ENCODE measurements at places on chromosomes 4 and X.

DNA sequence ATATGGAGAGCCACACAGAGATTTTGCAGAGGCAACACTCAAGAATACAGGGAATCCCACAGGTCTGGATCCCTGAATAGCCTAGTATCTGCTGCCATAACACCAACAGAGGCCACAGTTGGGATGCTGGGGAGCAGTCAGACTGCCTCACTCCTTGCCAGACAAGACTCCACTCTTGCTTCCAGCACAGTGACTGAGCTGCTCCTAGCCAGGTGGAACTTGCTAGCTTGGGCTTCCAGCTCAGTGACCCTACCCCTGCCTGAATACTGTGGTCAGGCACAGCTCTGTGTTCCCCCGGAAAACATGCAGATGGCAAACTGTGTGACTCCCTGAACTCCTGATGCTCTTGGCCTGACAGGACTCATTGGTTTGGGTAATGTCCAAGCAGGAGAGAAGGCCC lies 251.8 kb downstream of the KCTD8 start:
- DNase-seq: no peak

DNA sequence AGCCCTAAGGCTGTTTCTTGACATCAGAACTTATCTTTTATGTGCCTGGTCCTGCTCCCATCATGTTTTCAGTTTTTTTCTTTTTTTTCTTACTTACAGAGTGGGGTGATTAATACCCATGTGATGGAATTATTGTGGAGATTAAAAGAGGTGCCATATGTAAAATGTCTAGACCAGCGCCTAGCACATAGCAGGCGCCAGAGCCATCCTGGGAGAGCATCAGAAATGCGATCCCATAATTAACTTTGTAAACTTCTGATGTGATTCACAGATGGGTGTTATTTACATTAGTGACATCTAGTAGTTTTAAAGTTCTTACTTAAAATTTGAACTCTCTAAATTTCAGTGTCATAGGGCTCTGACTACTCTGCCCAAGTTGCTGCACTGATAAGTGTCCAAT lies 66.2 kb upstream of the PGRMC2 start:
- DNase-seq: no peak

GRCh38 chr4:82551734-82552133 lies 10.1 kb downstream of the TMEM150C start:
- no peak for DNase-seq

GRCh38 chr4:182242787-182243186 lies 415 bp upstream of the TENM3 start:
- DNase-seq: no peak

DNA sequence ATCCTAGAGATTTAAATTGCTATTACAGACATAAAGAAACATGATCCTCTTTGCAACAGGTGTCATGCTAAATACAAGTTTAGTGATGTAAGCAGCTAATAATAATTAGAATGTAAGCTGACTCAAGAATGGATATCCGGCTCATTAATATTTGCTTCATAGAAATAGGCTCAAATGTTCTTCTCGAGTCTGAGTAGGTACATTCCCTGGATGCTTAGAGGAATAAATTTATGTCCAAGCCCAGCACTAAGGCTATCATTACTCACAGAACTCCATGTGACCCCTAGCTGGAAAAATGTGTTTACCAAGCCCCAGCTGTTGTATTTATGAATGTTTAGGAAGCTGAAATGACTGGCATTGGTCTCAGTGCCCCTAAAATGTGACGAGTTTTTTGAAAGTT lies 87.6 kb upstream of the TSPAN7 start:
- no peak for DNase-seq

DNA sequence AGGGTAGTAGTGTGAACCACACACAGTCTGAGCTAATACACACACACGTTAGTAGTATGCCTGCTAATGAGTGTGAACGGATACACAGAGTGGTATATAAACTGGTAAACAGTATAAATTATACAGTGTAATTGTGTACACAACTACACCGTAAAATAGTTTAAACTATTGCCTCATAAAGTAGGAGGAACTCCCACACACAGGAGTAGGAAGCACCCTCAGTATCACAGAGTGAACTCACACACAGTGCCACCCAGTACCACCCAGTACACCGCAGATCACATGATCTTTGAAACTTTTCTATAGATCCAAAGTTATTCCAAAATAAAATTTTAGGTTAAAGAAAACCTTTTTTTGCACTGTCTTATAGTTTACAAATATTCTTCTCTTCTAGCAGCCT lies 275.1 kb downstream of the ADGRA3 start:
- DNase-seq: no peak

- DNase-seq: no peak
Measured at GRCh38 chr4:37220685-37221084, 23.9 kb upstream of the NWD2 start.

GRCh38 chr4:2933566-2934076 lies 29.6 kb downstream of the NOP14 start:
- no peak for DNase-seq

- DNase-seq: no peak
Measured at GRCh38 chrX:46953597-46953996, 41.4 kb downstream of the JADE3 start.

GRCh38 chrX:119573840-119574393 lies 446 bp upstream of the UBE2A start:
- no peak for DNase-seq

GRCh38 chr4:74410272-74410671 lies 34.7 kb upstream of the AREG start:
- DNase-seq: no peak
